ENCODE measurements at places on chromosomes 11 and 22. TPM values are rescaled to one million over a fixed set of nuclear protein-coding genes. Genes with fewer than 3 reads are reported as not detected.

Gene SYT8
- not detected for total RNA-seq

- H3K4me1 ChIP-seq, result no peaks in the 10 kb centered on the region
- no peak overlapping the region for H3K4me3 ChIP-seq
- H3K27me3 ChIP-seq, result peaks cover 13% of the 10 kb centered on the region
- no peak for DNase-seq
- H3K27ac ChIP-seq, result no peak overlapping the region
Measured at GRCh38 chr22:48630433-48630754, 1197.3 kb downstream of the BRD1 start.

DNA sequence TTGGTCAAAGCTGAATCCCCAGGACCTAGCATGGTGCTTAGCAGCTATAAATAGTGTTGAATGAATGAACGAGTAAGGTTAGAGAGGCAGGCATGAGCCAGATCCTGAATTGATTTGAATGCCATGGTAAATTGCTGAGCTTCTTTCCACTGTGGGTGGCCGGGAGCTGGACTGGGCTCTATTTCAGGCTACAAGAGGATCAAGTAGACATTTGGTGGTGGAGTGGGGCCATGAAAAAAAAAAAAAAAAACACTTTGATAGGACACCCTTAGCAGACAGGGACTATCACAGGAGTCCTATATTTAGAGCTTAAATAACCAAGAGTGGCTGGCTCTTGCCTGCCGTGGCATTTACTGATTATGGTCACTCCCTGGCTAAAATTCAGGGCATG is 77.6 kb downstream of the MIAT start:
- DNase-seq, result no peak
- H3K4me1 ChIP-seq, result peaks cover 17% of the 10 kb centered on the region
- peaks cover 12% of the 10 kb centered on the region for H3K36me3 ChIP-seq
- no peak overlapping the region for H3K4me3 ChIP-seq
- H3K27ac ChIP-seq, result no peak overlapping the region
- no peaks in the 10 kb centered on the region for H3K27me3 ChIP-seq

DNA sequence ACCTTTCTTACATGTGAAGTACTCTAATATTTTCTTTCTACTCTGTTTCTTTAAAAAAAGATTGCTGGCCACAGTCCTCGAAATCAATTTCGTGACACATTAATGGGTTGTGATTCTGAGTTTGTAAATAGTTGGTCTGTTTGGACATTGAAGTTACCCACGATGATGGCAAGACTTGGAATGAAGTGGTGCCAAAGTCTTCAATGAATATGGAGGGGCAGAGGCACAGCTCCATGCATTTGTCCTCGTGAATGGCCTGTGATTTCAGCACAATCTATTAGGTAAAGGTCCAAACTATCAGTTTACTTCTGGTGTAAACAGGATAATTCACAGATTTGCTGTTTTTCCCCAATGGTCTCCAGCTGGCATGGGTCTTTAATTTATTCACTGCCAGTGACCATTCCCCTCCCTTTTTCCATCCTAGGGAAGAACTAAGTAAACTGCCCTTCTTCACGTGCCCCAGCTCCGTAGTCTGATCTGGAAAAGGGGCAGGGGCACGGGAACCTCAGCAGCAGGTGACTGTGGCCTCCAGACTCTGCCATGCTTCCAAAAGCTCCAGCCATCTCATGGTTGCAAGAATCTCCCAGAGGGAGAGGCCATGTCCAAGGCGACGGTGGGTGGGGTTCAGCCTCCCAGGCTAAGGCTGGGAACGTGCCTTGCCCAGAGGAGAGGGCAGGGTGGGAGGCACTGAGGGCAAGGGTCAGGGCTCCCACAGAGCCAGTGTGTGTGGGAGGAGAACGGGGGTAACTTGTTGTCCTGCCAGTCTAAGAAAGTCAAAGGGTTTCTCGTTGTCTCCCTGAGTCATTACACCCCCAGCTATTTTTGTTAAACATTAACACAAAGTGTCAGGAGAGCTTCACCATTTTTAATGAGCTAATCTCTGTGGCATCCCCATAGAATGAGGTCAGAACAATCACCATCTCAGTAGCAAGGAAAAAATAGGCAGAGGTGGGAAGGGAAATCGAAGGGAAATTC is 16.9 kb upstream of the PEX26 start:
- no peak overlapping the region for H3K27ac ChIP-seq
- H3K36me3 ChIP-seq, result peaks cover 2% of the 10 kb centered on the region
- DNase-seq, result no peak

DNA sequence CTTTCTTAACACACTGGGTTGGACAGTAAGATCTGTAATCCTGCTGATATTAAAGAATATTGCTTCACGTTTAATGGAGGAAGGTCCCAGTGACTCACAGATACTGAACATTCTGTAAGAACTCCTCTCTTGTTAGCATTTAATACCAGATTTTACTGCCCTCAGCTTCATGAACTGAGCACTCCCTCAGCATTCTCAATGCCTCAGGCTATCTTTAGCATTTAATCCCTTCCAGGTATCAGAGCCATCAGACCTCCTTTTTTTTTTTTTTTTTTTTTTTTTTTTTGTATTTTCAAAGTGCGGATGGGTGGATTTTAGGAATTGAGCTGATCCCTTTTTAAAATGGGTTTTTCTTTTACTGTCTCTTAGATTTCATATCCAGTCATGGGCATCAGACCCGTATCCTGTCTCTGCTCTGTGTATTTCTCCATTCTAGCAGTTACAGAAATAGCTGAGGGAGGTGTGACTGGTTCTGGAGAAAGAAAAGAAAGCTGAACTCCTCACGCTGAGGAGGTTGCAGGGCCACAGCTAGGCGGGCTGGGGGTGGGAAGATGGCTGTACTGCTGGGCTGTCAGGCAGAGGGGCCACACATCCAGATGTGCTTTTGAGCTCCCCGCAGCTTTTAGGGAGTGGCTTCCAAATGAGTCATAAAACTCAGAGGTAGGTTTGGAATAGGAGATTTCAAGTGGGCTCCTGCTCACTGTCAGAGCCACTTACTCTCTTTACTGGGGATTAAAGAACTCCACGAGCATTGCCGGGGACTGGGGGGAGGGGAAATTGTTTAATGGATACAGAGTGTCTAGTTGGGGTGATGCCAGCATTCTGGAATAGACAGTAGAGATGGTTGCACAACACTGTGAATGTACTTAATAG is 97.0 kb downstream of the SYT9 start:
- no peak overlapping the region for H3K27ac ChIP-seq
- H3K27me3 ChIP-seq, result peaks cover 63% of the 10 kb centered on the region
- H3K4me3 ChIP-seq, result no peak overlapping the region
- no peaks in the 10 kb centered on the region for H3K4me1 ChIP-seq

Measured in T-helper 17 cell (primary cell).